Hepatocyte (in vitro differentiated cells): ENCODE measurements at places on chromosomes 2 and 18. TPM values are rescaled to one million over a fixed set of nuclear protein-coding genes. Genes with fewer than 3 reads are reported as not detected.
A peak's percentile ranks its signal among the peaks of the same experiment; 100 is the strongest.

GRCh38 chr2:33215299-33215698, 261.1 kb upstream of the RASGRP3 start:
- peaks cover 13% of the 10 kb centered on the region for H3K4me1 ChIP-seq
- H3K36me3 ChIP-seq: no peaks in the 10 kb centered on the region
- peak overlapping the region; percentile 37 for H3K27ac ChIP-seq

DNA sequence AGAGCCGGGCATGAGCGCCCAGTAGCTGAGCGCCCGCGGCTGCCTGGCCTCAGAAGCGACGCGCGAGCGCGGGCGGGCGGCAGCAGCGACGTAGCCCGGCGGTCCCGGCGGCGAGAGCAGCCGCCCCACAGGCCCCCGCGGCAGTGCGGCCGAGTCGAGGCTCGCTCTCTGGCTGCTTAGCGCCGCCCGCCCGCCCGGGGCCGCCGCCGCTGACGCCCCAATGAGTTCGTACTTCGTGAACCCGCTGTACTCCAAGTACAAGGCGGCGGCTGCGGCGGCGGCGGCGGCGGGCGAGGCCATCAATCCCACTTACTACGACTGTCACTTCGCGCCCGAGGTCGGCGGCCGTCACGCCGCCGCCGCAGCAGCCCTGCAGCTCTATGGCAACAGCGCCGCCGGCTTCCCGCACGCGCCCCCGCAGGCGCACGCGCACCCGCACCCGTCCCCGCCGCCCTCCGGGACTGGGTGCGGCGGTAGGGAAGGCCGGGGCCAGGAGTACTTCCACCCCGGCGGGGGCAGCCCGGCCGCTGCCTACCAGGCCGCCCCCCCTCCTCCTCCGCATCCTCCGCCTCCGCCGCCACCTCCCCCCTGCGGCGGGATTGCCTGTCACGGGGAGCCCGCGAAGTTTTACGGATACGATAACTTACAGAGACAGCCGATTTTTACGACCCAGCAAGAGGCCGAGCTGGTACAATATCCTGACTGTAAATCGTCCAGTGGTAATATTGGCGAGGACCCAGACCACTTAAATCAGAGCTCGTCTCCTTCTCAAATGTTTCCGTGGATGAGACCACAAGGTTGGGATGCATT, 847 bp downstream of the HOXD8 start:
- no peaks in the 10 kb centered on the region for H3K36me3 ChIP-seq
- DNase-seq: peak; percentile 57
- H3K27me3 ChIP-seq: peaks cover 91% of the 10 kb centered on the region
- peaks cover 13% of the 10 kb centered on the region for H3K4me1 ChIP-seq

The MTCL1 gene
- 10.6 and 13.0 TPM in 2 replicates for polyA plus RNA-seq

GRCh38 chr18:11497585-11497984, 111.8 kb upstream of the SLC35G4 start:
- H3K27ac ChIP-seq: no peak overlapping the region
- H3K4me1 ChIP-seq: peaks cover 11% of the 10 kb centered on the region
- no peak for DNase-seq
- H3K36me3 ChIP-seq: no peaks in the 10 kb centered on the region
- no peak overlapping the region for H3K4me3 ChIP-seq

DNA sequence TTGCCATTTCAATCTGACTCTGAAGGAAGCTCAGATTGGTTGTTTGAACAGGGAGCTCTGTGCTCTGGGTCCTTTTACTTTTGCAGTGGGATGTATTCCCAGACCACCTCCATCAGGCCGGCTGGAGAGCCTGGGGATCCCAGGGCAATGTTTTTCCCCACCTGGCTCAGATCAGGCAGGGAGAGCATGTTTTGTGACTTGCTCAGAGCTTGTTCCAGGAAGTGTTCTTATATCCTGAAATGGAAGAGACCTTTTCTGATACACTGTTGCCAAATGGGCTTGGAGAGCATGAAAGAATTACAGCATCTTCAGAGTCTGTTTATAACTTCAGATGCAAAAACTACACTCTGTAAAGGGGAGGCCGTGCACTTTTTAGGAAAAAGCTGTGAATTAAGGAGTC, 56.0 kb downstream of the LIPG start:
- no peak for DNase-seq
- H3K27me3 ChIP-seq: no peaks in the 10 kb centered on the region
- H3K36me3 ChIP-seq: no peaks in the 10 kb centered on the region
- H3K4me1 ChIP-seq: peaks cover 20% of the 10 kb centered on the region

The PMS1 gene
- polyA plus RNA-seq: 13.1 and 16.0 TPM in 2 replicates

GRCh38 chr2:200212862-200213425, 93.5 kb upstream of the SPATS2L start:
- no peaks in the 10 kb centered on the region for H3K4me1 ChIP-seq
- DNase-seq: no peak
- H3K4me3 ChIP-seq: no peak overlapping the region
- no peaks in the 10 kb centered on the region for H3K36me3 ChIP-seq

GRCh38 chr2:224645722-224646121, 60.6 kb upstream of the CUL3 start:
- no peaks in the 10 kb centered on the region for H3K27me3 ChIP-seq
- no peak for DNase-seq
- no peaks in the 10 kb centered on the region for H3K4me1 ChIP-seq
- H3K36me3 ChIP-seq: no peaks in the 10 kb centered on the region
- no peak overlapping the region for H3K4me3 ChIP-seq

The CNTNAP5 gene
- 0.28 and 0.41 TPM in 2 replicates for polyA plus RNA-seq

The DSG4 gene
- polyA plus RNA-seq: 0.41 TPM in 1 of 2 replicates, not detected in the other

- no peak for DNase-seq
- H3K27ac ChIP-seq: no peak overlapping the region
- H3K4me3 ChIP-seq: no peak overlapping the region
- H3K4me1 ChIP-seq: peaks cover 11% of the 10 kb centered on the region
- H3K36me3 ChIP-seq: no peaks in the 10 kb centered on the region
These were observed 39.1 kb upstream of the DNMT3A start for GRCh38 chr2:25380586-25381375.

- no peaks in the 10 kb centered on the region for H3K27me3 ChIP-seq
- no peak overlapping the region for H3K27ac ChIP-seq
- peaks cover 13% of the 10 kb centered on the region for H3K4me1 ChIP-seq
- no peak for DNase-seq
- H3K4me3 ChIP-seq: no peak overlapping the region
These were observed 24.1 kb downstream of the IGFBP2 start for GRCh38 chr2:216657086-216657855.
